Left kidney (tissue), 8 donors: ENCODE measurements at places on chromosomes 12 and 14. TPM values are rescaled to one million over a fixed set of nuclear protein-coding genes. Genes with fewer than 3 reads are reported as not detected.

CIDEB gene
- polyA plus RNA-seq, result 24.8 TPM

LRRC43 gene
- polyA plus RNA-seq, result 6.8 TPM

DNA sequence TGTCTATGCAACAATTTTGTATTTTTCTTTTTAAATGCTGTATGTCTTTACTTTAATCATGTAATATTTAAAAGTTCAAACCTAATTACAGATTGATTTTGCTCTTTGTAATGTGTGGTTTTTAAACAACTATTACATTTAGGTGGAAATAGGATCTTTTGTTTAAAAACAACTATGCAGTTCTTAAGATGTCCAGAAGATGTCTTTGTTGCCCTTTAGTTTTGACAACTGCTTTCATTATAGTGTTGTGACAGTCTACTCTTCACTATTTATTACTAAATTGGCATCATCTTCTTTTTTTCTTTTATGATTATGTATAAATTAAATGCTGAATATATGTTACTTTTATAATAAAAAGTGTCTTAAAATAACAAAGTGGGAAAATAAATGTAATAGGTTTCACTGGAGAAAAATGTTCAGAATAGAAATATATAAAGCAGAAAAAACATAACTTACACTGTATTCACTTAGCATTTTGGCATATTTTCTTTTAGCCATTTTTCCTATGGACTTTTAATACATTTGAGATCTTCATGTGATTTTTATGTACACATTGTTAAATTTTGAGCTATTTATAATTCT, 27.1 kb upstream of the PCNX4 start:
- DNase-seq, result peak; percentile 21

GPR84 gene
- 0.15 TPM for polyA plus RNA-seq

- no peak for DNase-seq
Observed at GRCh38 chr12:104929977-104930376, 28.1 kb downstream of the SLC41A2 start.

EFS gene
- polyA plus RNA-seq, result 35.4 TPM

DNA sequence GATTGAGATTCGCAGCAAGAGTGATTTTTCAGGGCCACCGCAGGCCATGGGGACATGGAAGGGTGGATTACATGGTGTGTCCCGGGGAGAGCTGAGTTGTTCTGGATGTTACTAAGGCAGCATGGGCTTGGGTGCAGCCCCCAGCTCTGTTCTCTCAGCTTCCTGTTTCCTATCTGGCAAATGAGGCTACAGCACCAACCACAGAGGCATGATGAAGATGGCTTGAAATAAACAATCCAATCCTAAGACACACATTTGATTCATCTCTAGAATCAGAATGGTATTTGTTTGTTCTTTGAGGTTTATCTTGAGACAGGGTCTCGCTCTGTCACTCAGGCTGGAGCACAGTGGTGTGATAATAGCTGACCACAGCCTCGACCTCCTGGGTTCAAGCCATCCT, 21.6 kb downstream of the GLTP start:
- no peak for DNase-seq

GRCh38 chr12:55829967-55830600, 697 bp upstream of the DNAJC14 start:
- DNase-seq, result peak; percentile 87

GRCh38 chr14:102811254-102811963, 34.2 kb downstream of the TRAF3 start:
- no peak for DNase-seq

GRCh38 chr12:56425193-56425592, 24.0 kb downstream of the TIMELESS start:
- no peak for DNase-seq

- peak; percentile 54 for DNase-seq
Observed at GRCh38 chr12:80936642-80937390, 918 bp downstream of the LIN7A start.

GRCh38 chr14:94054401-94054800, 26.6 kb downstream of the DDX24 start:
- DNase-seq, result no peak

TSFM gene
- polyA plus RNA-seq, result 46.3 TPM

GRCh38 chr14:100664841-100665510, 61.7 kb upstream of the DLK1 start:
- DNase-seq, result no peak

DNA sequence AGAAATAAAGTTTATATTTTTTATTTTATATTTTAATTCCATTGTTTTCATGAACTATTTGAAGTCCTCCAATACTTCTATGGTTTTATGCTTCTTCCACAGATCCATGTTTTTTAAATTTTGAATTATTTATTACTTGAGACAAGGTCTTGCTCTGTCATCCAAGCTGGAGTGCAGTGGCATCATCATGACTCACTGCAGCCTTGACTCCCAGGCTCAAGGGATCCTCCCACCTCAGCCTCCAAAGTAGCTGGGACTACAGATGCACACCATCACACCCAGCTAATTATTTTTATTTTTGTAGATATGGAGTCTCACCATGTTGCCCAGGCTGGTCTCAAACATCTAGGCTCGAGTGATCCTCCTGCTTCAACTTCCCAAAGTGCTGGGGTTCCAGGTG, 28.8 kb upstream of the DLGAP5 start:
- no peak for DNase-seq

RTL1 gene
- polyA plus RNA-seq, result 0.10 TPM

- DNase-seq, result no peak
Observed at GRCh38 chr12:106267535-106267934, 19.7 kb upstream of the CKAP4 start.

GRCh38 chr12:101777485-101777884, 38.2 kb upstream of the SYCP3 start:
- no peak for DNase-seq

DNA sequence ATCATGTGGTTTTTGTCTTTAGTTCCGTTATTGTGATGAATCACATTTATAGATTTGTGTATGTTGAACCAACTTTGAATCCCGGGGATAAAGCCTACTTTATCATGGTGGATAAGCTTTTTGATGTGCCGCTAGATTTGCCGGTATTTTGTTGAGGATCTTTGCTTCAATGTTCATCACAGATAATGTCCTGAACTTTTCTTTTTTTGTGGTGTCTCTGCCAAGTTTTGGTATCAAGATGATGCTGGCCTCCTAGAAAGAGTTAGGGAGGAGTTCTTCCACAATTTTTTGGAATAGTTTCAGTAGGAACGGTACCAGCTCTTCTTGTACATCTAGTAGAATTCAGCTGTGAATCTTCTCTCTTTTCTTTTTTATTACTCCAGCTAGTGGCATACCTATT, 6.9 kb upstream of the KRT6B start:
- no peak for DNase-seq

DNA sequence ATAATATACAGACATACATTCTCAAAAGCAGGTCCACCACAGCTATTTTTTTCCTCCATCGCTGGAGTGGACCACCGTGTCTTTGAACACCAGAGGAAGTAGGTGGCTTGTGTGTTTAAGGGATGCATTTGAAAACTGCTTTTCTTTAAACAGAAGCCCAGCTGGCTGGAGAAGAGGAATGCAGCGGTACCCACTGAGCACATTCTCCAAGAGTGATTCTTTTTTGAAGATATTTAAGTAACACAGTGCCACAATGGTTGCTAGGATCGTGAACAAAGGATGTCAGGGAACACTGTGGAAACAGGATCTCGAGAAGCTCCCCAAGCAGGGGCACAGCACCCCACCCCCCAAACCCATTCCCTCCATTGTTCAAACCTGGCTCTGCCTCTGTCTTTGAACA, 286.6 kb upstream of the PWP1 start:
- no peak for DNase-seq

DNA sequence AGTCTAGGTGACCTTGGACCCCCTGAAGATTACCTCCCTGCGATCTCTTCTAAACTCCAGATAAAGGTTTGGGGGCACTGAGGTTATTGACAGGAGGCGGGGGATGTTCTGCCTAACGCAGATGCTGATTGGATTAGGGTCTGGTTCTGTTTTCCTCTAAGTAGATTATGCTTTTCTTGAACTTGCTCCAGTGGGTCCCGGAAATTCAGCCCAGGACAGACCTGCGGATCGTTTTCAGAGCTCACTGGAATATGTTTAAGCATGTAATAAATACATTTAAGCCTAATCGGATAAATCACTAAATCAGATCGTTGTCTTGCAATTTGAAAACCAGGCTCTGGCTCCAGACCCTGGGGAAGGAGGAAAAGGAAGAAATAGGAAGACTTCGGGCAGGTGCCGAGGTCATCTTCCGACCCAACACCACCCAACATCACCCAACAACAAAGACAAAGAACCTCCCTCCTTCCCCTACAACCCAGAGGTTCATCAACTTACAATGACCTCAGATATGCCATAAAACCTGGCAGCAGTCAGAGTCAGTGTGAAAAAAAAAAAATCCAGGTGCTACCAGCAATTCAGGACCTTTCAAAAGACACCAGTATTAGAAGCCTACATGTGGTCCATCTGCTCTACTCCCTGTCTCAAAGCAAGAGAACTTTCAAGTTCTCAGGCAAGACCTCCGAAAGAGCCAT, 148.4 kb downstream of the KSR2 start:
- no peak for DNase-seq

DNA sequence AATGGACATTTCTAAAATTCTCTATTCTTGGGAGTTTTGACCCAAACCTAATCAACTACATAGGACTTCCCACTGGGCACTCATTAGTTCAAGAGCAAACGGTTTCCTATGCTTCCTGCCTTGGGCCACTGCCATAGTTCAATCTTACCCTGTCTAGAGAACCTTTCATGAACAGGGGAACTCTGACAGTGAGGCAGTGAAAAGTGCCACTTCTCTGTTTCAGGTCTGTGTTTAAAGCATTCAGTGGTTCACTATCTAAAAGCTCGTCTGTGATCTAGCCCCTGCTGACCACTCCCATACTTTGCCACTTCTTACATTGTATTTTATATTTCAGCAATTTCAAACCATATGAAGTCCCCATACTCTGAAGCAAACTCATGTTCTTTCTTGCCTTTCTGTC, 122.7 kb upstream of the IGF1 start:
- no peak for DNase-seq

DNA sequence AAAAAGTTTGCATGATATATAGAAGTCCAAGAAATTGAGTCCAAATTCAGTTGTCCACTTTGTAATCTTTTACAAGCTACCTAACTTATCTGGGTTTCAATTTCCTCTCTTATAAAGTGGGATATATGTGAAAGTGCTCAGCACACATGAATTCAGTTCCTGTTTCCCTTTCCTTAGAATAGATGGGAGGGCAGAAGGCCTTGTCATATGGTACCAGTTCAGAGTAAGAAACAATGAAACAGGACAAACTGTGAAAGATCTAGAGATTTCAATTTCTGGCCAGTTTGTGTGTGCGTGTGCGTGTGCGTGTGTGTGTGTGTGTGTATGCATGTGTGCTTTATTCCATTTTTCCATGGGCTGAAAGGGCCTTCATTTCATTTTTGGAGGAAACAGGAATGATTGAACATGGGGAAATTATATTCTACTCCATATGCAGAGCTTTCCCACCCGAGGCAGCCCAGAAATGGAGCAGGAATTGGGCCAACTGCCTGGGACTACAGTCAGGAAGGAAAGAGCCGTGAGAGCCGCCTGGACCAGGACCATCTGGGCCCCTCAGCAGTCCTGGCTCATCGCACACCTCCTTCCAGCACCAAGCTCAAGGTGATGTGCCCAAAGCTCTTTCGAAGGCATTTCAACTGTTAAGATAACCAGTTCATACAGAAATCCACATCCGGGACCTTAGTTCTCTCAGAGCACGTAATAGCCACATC, 183.2 kb downstream of the EPS8 start:
- DNase-seq, result no peak

LIMA1 gene
- 93.6 TPM for polyA plus RNA-seq

DNA sequence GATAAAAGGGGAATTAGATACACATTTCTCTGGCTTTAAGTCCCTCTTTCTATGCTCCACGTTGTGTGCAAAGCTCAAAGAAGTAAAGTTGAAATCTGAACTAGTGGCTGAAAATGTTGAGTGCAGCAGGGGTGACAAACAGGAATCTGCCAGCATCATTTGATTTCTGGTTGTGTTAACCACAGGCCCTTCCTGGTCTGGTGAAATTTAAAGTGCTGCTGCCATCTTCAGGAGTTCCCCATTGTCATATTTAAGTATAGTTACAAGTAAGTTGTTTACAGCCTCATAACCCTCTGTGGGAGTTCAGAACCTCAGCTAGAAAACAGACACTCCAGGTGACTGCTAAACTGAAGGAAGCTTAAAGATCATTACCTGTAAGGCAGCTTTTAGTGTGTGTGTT, 90.9 kb upstream of the CCDC196 start:
- no peak for DNase-seq

PLEKHD1 gene
- polyA plus RNA-seq, result 5.4 TPM

DNA sequence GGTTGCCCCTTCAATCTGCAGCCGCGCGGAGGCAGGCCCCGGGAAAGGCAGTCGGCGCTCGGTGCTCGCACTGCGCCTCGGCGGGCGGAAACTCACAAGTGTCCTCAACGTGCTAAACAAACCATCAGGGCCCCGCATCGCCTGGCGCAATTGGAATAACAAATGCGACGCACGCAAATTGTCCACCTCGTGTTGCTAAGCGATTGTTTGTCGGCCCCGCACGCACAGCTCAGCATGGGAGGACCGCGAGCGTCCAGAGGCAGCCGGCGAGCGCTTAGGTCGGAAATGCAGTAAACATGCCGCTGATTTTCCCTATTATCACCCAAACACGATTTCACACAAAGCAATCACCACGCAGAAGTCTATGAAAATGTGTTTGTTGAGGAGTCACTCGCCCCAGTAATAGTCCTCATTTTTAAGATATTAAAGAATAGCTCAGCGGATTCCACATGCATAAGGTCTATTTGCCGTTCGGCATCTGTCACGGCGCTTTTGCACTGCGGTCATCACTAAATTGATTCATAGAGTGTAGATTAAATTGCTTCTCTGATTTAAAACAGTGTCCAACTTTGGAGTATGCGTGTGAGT, 3.2 kb upstream of the GSC start:
- DNase-seq, result no peak
